NCI-H2081 (cell line): ENCODE measurements at places on chromosomes 3 and 15.

DNA sequence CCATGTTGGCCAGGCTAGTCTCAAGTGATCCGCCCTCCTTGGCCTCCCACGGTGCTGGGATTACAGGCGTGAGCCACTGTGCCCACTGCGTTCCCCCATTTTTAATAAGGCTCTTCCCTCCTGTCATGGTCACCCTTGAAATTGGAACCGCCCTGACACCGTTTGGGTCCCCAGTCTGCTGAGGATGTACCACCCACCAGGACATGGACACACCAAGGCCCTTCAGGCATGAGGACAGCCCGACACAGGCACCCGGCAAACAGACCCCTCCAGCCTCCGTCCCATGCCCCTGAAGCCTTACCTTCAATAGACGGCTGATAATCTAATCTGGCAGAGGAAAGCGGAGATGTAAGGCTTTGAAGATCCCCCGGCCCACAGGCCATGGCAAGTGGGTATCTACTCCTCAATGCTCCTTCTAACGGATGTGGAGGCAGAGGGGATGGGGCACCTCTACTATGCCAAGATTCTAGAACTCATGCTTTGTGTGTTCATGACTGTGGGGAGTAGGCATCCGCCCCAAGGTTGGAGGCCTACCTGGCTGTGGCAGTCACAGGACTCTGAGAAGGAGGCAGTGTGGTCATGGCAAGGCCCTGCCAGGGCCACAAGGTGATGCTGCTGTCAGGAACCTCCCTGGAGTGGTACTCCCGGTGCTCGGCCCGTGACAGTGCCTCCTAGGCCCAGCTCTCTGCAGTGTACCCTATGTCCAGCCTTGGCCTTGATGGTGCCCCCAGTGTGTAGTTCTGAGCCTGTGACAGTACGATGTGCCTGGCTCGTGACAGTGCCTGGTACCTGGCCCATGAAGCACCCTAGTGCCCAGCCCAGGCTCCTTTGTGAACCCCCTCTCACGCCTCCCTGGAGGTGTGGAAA is 18.6 kb upstream of the PRSS50 start:
- DNase-seq = no peak

GRCh38 chr3:125022206-125022605 is 33.6 kb downstream of the HEG1 start:
- no peak for DNase-seq

DNA sequence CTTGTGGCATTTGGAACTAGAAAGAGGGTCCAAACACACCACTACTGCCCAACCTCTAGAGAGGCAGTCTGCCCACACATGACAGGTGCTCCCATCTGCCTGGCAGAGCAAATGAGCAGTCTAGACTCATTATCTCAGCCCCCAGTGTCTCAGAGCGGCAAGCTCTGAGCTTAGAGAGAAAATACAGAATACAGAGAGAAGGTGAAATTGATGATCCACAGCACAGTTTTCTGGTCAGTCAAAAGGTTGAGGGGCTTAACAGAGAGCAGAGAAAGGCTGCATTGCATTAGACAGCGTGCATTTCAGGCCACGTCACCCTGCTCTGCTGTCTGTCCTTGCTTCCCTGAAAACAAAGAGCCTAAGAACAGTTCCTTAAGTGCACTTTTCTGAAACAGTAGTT is 135.1 kb downstream of the KCNMB2 start:
- peak; percentile 66 for DNase-seq

GRCh38 chr3:31377045-31377642 is 155.6 kb upstream of the STT3B start:
- DNase-seq = no peak

GRCh38 chr15:66253418-66254088 is at the start of gene MEGF11:
Gene MEGF11, minus strand, starts transcription at chr15:66253750. Its CDS starts 125,347 bp downstream, at chr15:66128403.
- DNase-seq = peak; percentile 75

DNA sequence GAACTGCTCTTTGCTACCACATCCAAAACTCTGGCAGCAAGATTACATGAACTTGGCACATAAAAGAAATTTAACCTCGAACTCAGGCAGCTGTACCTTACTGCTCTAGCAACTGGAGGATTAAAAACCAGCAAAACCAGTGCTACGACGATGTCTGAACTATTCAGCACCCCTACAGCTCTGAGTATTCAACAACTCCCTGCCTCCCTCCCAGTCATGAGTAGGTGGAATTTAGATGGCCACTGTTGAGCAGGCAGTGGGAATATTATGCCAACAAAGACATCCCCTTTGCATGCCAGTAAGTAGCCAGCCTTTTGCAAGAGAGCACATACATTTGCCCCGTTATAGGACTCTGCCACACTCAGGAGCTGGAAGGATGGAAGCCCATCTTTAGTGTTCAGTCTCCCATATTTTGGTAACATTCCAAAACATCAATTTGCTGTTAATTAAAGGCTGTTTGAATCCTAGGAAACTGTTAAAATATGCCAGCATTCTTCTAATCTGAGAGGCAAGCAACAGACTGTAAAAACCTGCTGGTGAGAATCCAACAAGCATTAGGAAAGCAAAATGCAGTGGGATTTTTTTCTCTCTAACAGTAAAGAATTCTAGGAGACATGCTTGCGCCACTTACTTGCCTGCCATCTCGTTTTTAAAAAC is 85.4 kb downstream of the ZNF385D start:
- DNase-seq = no peak

DNA sequence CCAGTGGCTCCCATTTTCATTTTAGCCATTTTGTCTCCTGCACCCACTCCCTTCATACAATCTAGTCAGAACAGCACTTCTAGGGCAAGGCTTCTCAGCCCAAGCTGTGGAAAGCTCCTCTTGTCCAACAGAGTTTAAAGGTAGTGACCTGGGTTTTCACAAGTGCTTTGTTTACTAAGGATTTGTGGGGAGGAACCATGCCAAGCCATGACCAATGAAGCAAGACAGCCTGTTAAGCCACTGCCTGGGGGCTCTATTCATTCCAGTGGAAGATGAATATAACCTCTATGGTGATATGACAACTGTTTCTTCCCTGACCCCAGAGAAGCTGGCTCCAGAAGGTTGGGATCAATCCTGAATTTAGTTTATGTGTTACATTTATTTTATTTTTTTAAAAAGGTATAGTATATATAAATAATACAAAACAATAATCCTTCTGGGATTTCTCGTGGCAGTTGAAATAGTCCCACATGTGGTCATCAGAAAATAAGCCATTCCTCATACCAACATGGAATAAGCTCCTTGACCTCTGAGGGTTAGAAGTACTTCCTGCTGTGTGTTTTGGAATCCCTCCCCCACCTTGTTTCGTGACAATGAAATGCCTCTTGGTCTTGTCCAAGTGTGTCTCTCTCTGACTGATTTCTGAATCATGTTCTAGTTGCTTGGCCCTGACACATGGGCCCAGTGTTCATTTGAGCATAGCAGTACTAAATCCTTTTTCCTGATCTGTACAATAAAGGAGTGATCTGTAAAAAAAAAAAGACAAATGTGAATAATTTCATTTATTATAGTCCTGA is 13.3 kb upstream of the THUMPD3 start:
- DNase-seq = no peak

- no peak for DNase-seq
Observed at GRCh38 chr3:111863942-111864694, 5.1 kb downstream of the PHLDB2 start.

- no peak for DNase-seq
Observed at GRCh38 chr15:68586274-68586961, 7.6 kb downstream of the CORO2B start.

DNA sequence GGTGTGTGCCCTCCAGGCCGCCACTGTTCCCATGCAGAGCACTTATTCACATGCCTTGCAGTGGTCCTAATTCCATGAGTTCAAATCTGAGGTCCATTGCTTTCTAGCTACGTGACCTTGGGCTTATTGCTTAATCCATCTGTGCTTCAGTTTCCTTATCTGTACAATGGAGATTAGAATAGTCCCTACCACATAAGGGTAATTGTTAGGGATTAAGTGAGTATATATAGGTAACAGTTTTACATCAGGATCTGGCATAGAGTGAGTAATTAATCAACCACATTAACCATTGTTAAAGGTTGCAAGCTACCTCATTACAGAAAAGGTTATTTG is 7.6 kb downstream of the CPN2 start:
- no peak for DNase-seq

GRCh38 chr3:178823591-178824246 is 247.9 kb downstream of the ZMAT3 start:
- no peak for DNase-seq

GRCh38 chr15:38997841-38998240 is 433.2 kb upstream of the RASGRP1 start:
- no peak for DNase-seq

DNA sequence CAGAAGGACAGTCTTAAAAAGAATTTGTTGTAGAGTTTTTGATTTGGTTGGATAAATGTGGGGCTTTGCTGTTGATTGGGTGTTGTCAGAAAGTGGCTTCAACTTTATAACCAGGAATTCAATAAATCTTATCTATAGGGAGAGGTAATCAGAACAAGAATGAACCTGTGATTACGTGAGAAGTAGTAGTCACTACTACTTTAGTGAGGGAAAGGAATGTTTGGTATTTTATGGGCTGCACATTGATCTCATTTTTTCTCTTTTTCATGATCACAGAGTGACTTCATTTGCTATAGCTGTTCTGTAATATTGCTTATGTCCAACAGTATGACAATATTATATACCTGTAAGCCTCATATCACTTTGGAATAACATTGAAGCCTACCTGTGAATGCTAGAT is 485.2 kb upstream of the BCHE start:
- no peak for DNase-seq

- DNase-seq = no peak
Observed at GRCh38 chr3:50563867-50564266, 3.7 kb downstream of the C3orf18 start.

DNA sequence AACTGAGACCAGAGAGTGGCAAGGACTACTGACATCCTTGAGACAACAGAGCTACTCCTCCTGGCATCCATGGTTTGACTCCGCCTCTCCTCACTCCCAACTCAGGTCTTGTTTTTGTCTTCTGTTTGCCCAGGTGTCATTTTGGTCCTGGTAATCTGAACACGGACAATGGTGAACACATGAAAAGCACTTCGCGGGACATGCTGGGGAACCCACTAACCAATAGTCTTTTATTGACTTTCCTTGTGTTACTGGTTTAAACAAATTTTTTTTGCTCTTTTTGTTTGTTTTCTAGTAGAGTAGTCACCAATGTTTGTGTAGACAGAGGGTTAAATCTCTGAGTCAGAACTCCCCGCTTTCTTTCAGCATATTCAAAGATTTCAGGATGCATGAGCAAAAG is 38.4 kb downstream of the LARP6 start:
- DNase-seq = peak; percentile 28

DNA sequence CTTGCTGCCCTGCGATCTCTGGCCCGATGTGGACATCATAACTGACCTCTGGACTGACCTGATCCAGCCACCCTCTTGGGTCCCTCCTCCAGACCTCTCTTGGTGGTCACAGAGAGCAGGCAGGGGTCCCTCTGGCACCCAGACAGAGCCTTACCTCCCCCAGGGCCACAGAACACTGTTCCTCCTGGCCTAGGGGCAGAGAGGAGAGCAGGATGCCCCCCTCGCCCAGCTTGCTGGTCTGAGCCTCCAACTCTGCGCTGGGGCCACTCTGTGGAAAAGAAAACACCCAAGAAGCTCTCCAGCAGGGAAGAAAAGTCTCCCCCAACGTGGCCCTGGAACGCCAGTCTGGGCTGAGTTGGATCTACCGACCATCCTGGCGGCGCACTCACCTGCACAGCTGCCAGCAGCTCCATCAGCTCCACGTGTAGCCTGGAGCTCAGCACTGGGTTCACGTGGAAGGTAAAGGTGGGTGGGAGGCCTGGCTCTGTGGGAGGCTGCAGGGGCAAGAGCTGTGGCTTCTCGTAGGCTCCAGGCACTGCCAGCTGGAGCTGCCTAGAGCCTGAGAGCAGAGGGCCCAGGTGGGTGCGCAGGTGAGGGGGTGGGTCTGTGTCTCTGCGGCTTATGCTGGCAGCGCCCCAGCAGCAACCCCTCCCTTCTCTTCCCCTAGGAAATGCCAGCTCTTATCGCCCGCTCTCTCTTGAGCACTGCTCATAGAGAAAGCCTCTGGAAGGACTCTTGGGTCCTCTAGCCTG is 6.0 kb downstream of the PLA2G4F start:
- no peak for DNase-seq

DNA sequence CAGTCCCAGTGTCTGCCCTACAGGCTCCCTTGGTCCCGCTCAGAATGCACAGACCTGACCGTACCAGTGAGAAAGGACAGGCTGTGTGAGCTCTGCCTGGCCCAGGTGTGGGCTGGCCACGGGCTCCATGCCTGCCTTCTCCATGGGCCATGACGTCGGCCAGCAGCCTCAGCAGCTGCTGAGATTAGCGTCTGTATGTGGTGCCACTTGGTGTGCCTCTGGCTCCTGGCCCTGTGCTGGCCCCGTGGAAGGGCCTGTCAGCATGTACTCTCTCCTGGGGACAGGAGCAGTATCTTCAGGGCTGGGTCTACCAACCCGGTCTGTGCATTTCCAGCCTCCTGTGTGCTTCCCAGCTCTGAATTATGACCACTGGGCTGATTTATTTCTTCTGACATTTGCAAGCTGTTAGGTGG is 25.7 kb downstream of the KLF13 start:
- DNase-seq = peak; percentile 53

GRCh38 chr3:150235799-150236198 is 172.3 kb upstream of the TSC22D2 start:
- no peak for DNase-seq

- no peak for DNase-seq
Observed at GRCh38 chr15:64970698-64971097, 19.0 kb downstream of the SPG21 start.
